Immature natural killer cell (primary cell): ENCODE measurements at places on chromosomes 5 and 9.

DNA sequence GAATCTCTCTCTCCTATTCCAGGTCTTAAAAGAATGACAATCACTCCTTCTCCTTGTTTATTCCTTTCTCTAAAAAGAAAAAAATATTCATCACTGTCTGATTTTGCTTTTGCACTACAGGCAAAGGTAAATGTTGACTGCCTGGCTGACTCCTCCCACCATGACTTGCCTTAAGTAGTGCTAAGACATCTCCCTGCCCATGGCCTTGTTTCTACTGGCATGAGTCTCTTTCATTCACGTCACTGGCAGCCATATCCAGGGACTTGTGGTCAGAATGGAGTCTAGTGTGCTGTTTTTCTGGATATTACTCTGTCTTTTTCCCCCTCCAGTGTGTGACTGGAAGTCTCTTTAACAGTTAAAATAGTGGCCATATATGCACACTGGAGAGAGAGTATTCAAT is 522.9 kb upstream of the DAB2 start:
- no peak for DNase-seq

DNA sequence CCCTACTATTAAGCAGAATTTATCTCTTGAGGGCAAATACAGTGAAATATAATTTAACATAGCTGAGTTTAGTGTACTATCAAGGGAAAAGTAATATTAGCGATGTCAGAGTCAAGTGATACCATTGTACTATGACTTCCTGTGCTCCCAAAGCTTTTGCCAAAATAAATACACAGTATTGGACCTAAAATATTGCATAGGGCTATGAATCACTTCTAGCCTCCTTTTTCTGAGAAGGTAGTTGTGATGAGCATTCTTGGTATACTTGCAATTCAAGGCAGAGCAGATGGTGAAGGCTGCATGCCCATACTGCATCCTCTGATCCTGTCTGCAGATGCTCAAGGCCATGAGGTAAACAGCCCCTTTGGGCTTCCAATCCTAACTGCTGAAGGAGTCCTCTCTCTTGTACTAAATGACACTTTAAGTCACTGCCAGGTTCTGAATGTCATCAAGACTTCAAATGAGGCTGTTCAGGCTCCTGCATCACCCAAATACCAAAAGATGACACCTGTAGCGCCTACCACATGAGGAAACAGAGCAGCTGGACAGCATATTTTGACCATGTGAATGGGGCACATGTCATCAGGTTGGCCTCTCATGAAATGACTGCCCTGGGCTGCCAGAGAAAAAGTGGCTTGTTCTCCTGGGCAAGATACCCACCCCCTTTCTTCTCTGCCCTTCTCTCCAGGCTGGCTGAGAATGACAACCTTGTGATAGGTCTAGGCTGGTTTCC is 29.7 kb upstream of the PPP2CA start:
- DNase-seq = no peak

DNA sequence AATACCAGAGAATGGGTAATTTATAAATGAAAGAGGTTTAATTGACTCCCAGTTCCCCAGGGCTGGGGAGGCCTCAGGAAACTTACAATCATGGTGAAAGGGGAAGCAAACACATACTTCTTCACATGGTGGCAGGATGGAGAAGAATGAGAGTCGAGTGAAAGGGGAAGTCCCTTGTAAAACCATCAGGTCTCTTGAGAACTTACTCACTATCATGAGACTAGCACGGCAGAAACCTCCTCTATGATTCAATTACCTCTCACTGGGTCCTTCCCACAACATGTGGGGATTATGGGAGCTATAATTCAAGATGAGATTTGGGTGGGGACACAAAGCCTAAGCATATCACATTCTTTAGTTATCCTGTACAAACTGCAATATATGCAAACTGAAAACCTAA is 609.4 kb downstream of the MTRR start:
- no peak for DNase-seq

DNA sequence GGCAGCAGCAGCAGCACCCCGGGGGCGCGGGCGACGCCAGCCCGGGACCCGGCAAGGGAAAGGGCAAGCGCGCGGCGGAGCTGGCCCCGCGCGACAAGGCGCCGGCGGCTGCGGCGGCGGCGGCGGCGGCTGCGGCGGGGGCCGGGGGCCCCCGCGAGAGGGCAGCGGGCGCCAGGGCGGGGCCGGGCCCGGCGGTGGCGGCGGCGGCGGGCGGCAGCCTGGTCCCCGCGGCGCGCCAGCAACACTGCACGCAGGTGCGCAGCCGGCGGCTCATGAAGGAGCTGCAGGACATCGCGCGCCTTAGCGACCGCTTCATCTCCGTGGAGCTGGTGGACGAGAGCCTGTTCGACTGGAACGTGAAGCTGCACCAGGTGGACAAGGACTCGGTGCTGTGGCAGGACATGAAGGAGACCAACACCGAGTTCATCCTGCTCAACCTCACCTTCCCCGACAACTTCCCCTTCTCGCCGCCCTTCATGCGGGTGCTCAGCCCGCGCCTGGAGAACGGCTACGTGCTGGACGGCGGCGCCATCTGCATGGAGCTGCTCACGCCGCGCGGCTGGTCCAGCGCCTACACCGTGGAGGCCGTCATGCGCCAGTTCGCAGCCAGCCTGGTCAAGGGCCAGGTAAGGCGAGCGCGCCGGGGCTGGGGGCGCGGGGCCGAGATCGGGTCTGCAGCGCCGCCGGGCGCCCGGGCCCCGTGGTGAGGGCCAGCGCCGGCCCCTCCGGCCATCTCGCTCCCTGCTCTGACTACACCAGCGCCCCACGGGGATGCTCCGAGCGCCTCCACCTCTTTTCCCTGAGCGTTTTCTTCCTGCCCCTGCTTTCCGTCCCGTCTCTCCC is at the start of gene UBE2QL1:
UBE2QL1 (plus strand) TSS at position 238 of the 843 bp plus-strand sequence; CDS start at position 273, 35 bp downstream.
- DNase-seq = no peak

DNA sequence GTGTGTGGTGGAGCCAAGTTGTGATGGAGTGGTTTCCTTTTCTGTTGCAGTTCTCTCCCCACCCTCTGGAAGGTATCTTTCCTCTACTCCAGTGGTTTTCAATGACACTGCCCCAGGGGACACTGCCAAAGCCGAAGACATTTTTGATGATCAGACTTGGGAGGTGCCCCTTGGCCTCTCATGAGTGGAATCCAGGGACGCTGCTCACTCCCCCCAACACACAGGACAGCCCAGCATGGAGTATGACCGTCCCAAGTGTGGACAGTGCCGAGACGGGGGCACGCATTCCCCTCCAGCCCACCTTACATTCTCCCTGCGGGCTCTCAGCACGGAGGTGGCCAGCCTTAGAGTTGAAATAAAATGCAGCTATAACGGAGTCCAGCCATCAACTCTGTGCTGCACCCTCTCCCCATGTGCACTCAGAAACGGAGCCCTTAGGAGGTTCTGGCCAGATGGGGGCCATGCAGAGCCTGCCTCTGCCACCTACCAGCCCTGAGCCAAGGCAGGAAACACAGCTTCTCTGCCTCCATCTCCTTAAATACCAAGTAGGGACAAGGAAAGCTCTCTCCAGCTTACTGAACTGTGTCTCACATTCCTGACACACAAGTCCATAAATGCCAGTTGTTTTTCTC is 150.8 kb downstream of the ROR2 start:
- no peak for DNase-seq

DNA sequence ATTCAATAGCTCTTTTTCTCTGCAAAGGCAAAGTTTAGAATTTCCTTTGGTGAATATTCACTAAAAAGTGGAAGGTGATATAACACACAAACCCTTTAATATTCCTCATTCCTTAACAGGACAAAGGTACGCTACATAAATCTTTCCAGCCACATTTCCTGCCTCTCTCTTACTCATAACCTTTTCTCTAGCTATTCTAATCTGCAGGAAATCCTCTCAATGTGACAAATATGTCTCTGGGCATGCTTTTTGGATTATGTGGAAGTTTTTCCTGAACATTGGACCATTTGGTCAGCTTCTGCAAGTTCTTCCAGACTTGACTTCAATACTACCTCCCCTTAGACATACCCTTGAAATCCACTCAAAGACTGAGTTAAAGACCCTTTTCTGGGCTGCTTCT is 186.3 kb upstream of the TUSC1 start:
- no peak for DNase-seq
